ENCODE measurements at places on chromosomes 6 and 20. TPM values are rescaled to one million over a fixed set of nuclear protein-coding genes. Genes with fewer than 3 reads are reported as not detected.

Gene PNPLA1
- not detected for total RNA-seq

DNA sequence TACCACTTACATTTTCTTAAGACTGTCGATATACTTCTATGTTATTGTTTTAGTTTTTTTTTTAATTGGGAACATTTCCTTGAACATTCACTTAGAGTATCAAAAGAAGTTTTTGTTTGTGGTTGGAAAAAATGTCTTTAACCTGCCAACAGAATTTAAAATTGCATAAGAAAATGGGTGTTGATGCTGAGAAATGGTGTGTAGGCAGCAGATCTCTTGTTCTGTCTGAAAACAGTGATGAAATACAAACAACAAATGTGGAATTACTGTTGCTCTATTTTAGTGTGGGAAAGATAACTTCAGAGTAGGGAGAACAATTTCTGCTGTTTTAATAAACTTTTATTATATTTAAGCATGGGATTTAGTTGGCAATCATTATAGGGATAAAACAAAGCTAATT lies 293.5 kb downstream of the CDKAL1 start:
- no peak for DNase-seq

- DNase-seq = no peak
Observed at GRCh38 chr6:87102151-87102621, 7.3 kb upstream of the CGA start.

GRCh38 chr20:58135441-58136148 lies 92.9 kb downstream of the ANKRD60 start:
- DNase-seq = no peak

Measured in urinary bladder (tissue), 4 donors.